ENCODE measurements at places on chromosomes 5 and 9. TPM values are rescaled to one million over a fixed set of nuclear protein-coding genes. Genes with fewer than 3 reads are reported as not detected.

The PCDHA3 gene
- not detected for total RNA-seq

DNA sequence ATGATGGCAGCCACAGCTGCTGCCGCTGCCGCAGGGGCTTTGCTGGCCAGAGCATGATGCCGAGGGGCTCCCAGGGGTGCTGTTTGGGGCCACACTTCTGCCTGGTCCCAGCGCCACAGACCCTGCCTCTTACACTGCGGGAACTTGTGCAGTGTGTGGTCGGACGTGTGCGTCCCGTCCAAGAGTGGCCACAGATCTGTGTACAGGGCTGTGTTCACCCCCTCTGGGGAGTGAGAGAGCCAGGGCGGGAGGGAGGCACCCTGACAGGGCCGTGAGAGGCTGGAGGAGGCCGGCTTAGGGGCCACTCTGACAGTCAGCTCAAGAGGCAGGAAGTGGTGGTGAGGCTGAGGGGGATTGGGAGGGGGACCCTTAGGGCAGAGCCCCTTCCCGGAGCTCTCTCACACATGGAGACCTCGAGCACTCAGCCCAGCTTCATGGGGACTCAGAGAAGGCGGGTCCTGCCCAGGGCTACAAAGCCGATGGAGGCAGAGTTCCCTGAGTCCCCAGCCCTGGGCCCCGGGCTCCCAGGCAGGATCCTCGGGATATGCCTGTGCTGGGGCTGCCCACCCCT is 13.1 kb upstream of the CARD19 start:
- DNase-seq: no peak

The LMNB1 gene
- total RNA-seq: 229 TPM

The TAS2R1 gene
- not detected for total RNA-seq

The TAF11L10 gene
- not detected for total RNA-seq

DNA sequence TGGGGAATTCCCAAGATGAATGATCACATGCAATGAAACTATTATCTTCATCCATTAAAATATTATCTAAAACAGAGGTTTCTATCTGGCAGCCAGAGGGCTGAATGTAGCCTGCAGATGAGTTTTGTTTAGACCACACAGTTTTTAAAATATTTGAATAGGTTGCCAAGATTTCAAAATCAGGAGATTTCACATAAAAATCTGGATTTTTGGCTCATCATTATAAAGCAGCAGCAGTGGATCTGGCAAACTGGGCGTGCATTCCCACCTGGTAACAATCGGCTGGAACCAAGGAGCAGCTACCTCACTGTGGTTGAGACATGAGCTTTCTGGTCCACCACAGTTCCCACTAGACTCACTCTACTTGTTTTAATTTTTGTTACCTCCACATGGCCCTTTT is 155.1 kb downstream of the BNC2 start:
- no peak for DNase-seq

DNA sequence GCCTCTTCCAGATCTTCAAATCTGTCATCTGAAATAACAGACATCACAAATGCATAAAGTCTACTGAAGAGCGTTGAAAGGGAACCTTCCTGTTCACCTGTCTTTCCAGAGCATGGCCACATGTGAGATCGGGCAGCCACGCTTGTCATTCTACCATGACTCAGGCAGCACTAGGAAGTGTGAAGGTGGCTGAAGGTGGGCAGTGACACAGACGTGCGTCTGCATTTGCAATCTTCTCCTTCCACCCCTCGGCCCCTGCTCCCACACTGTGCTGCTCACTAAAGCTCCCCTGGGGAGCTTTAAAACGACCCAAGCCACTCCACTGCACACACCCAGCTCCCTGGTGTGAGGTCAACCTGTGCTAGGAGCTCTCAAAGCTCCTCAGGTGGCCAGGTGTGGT is 2.5 kb downstream of the ENTR1 start:
- DNase-seq: no peak

DNA sequence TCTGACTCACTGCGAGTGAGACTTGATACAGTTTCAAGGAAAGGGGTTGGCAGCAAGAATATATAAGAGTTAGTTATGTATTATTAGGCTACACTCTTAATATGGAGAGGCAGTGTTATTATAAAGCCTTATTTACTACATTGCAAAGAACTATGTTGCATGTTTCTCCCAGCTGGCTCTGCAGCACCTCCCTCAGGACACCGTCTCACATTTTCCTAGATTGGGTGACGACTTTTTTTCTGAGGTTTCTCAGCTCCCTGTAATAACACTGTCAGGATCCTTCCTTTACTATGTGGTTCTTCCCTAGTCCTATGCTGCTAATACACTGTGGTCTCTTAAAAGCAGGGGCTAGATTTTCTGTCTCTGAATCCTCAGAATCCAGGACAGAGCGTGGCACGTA is 153.7 kb downstream of the INSYN2B start:
- no peak for DNase-seq

- DNase-seq: no peak
Measured at GRCh38 chr5:14980698-14981097, 109.1 kb upstream of the ANKH start.

- no peak for DNase-seq
Measured at GRCh38 chr5:142727735-142728047, 41.8 kb upstream of the FGF1 start.

DNA sequence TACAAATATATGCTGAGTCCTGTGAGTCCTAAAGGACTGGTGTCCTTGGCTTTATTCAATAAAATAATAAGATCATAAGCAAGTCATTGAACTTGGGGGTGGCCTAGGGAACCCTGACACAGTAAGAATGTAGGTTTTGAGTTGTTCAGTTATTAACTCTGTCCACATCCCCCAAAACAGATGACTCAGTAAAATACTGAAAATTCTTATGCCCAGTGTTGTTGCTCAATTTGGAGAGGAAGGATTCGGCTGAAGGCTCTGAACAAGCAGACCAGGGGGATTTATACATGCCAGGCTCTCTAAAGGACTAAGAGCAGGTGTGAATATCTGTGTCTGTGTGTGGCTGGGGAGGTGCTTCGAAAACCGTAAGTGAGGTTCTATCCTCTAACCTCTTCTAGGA is 173.7 kb downstream of the RMI1 start:
- no peak for DNase-seq

DNA sequence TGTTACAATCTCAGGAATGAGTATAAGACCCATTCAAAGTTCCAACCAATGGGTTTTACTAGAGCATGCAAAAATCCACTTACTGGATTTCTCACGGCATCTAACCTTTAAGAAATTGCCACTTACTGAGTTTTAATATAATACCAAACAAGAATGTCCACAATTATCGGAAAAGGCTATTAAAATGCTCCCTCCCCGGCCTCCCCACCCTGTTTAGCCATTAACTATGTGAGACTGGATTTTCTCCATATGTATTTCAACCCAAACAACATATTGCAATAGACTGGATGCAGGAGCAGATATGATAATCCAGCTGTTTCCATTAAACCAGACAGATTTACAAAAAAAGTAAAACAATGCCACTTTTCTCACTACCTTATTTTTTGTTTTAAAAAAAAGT is 4.1 kb downstream of the AGTPBP1 start:
- DNase-seq: no peak

GRCh38 chr5:74266836-74267235 is 373.7 kb downstream of the ENC1 start:
- DNase-seq: no peak

The DBH gene
- total RNA-seq: not detected

The SLC4A9 gene
- 0.31 TPM for total RNA-seq

DNA sequence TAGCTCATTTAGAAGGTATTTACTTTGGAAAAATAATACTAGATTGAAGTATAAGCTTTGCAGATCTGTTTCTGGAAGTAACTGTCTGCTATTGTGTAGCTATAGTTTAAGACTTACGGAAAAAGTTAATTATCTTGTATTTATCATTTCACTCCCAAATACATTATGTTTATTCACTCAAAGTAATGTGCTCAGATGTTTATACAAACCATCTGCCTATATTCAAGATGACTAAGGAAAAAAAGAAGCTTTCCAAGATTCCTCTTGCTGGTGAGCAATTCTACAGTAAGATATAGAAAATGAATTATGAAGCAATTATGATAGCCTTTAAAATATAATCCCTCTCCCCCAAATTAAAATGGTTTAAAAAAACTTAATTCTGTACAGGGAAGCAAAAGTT is 137.9 kb downstream of the KIAA0825 start:
- DNase-seq: no peak

The ICE1 gene
- total RNA-seq: 33.0 TPM

DNA sequence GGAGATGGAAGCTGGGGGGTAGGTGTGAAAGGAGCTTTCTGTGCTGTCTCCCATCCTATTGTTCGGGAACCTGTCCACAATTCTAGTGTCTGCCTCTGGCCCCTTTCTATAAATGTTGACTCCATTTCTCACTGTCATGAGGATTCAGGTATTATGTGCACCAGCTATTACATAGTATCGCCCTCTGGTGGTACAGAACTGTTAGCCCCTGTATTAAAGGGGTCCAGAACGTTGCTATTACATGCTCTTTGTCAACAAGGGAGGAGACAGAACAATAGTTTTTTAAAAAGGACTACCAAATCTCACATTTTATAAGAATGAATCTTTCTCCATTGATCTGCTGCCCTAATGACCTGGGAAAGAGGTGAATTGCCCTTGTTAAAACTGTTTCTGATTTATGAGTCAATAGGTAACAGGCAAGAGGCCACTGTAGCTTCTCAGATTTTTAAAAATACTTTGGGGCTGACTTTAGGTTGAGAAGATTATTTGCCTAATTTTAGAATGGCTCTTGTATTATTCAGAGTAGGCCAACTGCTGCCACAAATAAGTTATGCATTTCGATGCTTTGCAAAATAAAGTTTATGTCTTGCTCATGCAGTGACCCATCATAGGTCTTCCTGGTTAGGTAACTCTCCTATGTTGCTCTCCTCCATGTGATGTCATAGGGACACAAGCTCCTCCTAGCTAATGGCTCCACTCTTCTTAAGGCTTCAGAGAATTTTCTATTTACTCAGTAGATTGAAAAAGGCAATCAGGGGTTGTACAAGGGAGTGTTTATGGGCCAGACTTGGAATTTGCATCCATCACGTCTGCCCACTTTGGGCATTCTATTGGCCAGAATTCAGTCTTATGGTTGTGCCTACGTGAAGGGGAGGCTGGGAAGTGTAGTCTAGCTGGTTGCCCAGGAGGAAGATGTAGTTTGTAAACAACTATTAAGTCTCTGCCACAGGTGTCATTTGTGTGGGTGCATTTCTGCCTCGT is 20.8 kb downstream of the DCANP1 start:
- no peak for DNase-seq

The SYNPO gene
- total RNA-seq: 0.28 TPM

The PCDHGB7 gene
- total RNA-seq: 0.11 TPM

- no peak for DNase-seq
Measured at GRCh38 chr9:8560560-8561525, 761.3 kb upstream of the DMAC1 start.

- DNase-seq: no peak
Measured at GRCh38 chr9:125820100-125820804, 73.1 kb downstream of the PBX3 start.

DNA sequence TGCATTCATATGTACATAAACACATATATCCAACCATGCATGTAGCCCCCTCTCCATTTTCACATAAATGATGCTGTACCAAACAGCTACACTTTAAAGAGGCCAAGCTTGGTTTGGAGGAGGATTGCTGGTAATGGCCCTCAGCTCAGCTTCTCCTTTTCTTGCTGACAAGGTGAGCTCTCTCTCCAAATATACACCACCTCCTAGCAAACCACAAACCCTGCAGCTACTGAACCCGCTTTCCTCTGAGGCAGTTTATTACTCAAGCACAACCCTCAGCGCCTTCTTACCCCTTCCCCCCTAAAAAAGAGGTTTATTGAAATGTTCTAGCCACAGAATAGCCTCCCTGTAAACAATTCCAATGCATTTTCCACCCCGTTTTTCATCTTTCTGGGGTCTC is 54.0 kb downstream of the ALG2 start:
- DNase-seq: no peak
